ENCODE measurements at places on chromosomes 12 and 14.

GRCh38 chr12:83018088-83018487 lies 331.4 kb downstream of the TMTC2 start:
- no peak for DNase-seq

DNA sequence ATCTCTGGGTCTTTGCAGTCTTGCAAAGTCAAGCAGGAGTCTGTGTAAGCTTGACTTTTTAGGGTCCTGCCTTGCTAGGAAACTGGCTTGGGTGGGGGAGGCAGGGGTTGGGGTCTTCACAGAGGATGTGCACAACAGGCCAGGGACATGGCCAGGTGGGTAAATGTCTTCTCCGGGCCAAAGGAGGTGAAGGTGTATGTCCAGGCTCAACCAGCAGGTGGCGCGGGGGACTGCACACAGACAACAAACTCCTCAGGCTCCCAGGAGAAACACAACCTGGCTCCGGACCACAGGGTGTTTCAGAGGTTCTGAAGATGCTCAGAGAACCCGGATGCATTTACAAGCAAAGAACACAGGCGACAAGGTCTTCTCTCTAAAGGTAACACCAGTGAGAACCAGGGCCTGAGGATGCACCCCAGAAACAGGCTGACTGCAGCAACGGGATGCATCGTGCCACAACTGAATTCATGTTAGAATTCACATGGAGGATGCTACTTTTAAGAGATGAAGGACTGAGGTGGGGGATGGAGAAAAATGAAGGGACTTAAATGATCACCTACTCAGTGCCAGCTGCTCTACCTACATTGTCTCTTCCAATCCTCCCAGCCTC lies 56.0 kb downstream of the PLEKHG3 start:
- DNase-seq = peak; percentile 49

DNA sequence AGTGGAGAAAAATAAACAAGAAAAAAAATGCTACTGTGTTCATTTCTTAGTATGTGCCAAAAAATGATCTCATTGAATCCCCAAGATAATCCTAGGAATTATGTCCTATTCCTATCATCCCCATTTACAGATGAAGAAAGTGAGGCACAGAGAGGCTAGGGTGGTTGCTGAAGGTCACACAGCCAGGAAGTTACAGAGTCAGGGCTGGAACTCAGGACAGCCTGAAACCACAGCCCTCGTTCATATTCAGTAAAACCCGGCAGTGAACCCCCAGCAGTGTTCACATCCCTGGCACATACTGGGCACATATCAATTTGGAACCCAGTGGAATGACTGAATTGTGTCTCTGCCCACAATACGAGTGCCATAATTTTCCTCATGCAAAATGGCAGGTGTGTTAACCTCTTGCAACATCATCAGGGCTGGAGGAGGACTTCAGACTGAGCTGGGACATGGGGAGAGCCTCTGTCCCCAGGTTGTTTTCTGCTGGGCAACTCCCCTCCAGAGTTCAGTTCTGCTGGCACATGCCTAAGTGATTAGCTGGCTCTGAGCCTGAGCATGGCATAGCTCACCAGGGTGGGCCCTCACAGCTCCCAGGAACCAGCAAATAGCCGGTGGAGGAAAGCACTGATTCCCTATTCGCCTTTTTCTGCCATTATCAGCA lies 2.0 kb upstream of the PPP1CC start:
- peak; percentile 77 for DNase-seq

DNA sequence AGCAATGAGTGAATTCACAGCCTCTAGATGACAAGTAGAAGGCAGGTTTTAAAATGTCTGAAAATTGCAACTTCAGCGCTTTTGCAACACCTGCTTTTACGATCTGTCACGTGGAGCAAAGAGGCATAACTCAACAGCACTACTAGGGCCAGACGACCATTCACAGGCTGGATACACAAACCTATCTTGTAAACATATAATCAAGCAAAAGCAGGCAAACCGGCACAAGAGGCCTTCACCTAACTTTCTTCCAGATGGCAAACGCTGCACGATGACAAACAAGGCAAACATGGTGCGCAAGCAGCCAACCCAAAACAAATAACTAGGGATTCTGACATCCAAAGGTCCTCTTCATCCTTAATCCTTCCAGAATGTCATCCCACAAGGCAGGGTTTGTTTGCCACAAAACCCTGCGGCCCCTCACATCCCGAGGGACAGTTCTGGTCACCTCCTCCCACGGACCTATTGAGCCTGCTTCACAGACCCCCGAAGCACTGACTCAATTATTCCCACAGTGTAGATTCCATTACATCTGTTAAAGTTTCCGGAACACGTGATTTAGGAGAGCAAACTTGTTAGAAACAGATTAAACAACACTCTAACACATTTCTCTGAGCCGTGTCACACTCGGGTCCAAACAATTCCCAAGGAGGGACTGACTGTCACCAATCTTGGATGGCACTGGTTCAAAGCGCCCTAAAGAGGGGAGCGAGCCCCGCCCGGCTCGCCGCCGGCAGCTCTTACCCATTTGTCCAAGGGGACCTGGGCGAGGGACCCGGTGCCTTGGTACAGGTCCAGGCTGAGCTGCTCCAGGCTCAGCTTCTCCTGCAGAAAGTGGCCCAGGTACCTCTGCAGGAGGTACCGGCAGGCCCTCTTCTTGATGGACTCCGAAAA lies 823 bp downstream of the ATG2B start:
- DNase-seq = peak; percentile 71

GRCh38 chr12:5099591-5099990 lies 55.9 kb downstream of the KCNA5 start:
- no peak for DNase-seq
